Head of caudate nucleus (tissue), 42 donors: ENCODE measurements at places on chromosomes 2 and 18.
A peak's percentile ranks its signal among the peaks of the same experiment; 100 is the strongest.

- peak; percentile 67 for DNase-seq
These were observed 795 bp upstream of the SETBP1 start for GRCh38 chr18:44679914-44680272.

- DNase-seq, result no peak
These were observed 185.5 kb upstream of the FN1 start for GRCh38 chr2:215621381-215621780.

DNA sequence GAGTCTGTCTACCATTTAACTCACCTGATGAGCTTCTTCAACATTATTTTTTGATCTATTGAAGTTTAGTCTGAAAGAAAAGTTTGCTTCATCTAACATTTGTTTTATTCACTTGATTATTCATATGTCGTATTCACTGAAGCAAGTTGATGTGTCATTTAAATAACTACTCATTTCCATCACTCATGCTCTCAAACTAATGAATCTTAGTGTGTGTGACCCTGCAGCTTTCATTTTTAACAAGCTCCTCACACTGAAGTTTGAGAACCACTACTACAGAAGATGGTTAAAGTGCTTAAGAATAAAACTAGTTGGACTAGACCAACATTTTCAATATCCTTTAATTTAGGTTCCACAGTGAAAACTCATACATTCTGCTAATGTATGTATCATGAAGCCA is 1.8 kb upstream of the ABI2 start:
- DNase-seq, result no peak

DNA sequence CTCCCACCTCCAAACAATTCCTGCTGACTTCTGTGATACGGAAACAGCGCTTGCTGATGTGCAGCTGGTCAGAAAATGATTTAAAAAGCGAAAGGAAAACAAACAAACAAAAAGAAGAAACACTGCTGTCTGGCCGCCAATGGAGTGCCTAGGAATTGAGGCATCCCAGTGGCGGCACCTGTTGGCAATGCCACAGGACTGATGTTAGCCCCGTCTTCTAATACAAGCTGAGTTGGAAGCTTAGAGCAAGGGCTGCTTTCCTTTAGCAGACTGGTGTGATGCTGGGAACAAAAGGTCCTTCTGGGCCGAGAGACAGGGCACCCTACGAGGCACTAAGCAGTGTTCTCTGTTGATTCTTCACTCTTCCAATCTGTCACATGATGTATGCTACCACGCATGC is 163.6 kb upstream of the REV1 start:
- no peak for DNase-seq

DNA sequence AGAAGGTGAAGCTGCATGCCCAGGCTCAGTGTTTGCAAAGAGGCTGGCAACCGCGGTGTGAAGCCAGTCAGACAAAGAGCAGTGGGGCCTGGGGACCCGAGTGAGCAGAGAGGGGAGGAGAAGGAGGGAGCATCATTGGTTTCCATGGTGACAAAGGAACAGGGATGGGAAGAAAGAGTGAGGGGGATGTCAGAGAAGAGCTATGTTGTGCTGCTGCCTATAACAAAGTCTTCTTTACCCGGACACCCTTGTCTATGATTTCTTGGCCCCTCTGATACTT is 14.5 kb downstream of the TMEM247 start:
- peak; percentile 65 for DNase-seq

DNA sequence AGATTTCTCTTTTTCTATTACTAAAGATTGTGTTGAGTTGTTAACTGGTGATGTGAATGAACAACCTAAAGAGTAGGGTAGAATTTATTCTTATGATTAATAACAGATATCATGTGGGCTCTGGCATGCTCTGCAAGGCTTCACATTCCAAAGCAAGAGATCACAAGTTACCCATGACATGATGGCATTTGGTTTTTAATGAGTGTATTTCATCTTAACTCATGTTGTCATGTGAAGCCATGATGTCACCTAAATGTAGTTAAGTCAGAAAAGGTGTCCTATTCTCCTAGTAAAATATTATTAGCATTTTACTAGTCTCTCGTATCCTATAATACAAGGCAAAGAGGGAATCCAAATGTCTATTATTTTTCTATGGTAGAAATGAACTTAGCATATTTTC is 678.0 kb downstream of the ARHGAP15 start:
- DNase-seq, result no peak

GRCh38 chr2:229601936-229602335 is 112.4 kb downstream of the DNER start:
- no peak for DNase-seq

- DNase-seq, result no peak
These were observed 179.6 kb downstream of the LAMA1 start for GRCh38 chr18:6938003-6938402.

DNA sequence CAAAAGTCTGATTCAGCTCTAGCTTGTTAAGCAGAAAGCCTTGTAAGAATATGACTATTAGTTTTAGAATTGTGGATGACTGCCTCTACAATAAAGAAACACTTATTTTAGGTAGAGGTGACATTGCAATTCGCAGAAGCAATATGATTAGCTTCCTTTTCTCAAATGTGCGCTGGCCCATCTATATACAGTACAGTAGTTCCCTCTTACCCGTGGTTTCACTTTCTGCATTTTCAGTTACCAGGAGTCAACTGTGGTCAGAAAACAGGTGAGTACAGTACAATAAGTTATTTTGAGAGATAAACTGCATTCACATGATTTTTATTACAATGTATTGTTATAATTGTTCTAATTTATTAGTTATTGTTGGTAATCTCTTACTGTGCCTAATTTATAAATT is 405.1 kb downstream of the GPD2 start:
- DNase-seq, result no peak

DNA sequence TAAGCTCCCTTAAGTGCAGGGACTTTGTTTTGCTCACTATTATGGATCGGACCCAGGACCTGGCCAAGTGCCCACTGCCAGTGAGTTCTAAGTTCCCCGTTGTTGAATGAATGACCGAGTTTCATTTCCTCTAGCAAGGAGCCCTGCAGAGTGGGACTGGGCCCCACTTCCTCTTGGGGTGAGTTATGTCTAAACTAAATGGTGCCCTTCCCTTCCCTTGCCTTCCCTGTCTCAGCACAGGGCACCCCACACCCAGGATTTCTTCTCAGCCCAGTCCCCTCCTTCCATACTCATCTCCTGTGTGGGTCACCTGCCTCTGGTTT is 195.3 kb upstream of the HS6ST1 start:
- peak; percentile 19 for DNase-seq

- no peak for DNase-seq
These were observed 17.2 kb upstream of the ATG16L1 start for GRCh38 chr2:233234264-233234663.

DNA sequence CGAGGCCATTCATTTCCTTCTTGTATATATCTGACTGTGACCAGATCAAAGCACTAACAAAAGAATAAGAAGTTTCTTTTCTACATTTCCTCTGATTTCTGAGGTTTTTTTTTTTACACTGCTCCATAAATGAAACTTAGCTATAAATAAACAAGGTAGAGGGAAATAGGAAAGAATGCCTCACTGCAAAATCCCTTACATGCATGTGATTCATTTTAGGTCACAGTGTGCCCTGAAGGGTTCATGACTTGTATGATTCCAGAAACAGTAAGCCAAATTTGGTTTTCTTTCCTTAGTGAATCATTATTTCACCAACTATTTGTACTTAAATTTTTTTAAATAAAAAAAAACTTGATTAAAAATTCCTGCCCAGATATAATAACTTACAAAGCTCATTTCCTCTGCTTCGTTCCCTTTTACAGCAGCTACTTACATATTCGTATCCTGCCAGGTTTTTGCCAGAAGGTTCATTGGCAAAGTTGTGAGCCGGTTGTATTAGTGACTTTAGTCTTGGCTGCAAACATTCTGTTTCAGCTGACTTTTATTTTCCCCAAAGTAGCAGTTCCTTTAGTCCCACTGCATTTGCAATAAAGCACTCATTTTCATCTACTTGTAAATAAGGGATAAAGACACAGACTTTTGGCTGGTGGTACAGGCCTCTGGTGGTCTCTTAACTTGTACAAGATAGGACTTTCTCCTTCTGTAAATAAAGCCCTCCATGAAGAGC is 58.6 kb downstream of the LRP2 start:
- DNase-seq, result no peak
